ENCODE measurements at places on chromosomes 7 and 10.
A peak's percentile ranks its signal among the peaks of the same experiment; 100 is the strongest.

DNA sequence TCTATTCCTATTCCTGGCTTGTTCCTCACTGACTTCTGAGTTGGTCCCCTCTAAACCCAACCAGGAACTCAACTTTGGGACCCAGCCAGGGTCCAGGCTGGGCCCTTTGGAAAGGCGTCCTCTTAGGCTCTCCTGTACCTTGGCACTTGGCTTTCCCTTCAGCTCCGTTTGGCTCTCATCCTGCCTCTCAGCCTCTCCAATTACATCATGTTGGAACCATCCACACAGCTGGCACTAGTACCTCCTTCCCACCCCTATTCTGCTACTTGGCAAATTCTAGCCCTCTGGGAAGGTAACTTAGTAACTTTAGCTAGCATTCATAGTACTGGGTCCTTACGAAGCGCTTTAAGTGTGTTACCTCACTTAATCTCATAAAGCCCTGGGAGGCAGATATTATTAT is 205.3 kb upstream of the HABP2 start:
- DNase-seq: no peak

GRCh38 chr7:22043367-22043766 is 97.7 kb upstream of the CDCA7L start:
- DNase-seq: no peak

- DNase-seq: no peak
Observed at GRCh38 chr7:131827421-131827820, 271.0 kb upstream of the PODXL start.

- DNase-seq: peak; percentile 53
Observed at GRCh38 chr7:139753081-139753692, 24.6 kb downstream of the HIPK2 start.

- no peak for DNase-seq
Observed at GRCh38 chr10:25049966-25050365, 33.6 kb downstream of the THNSL1 start.

DNA sequence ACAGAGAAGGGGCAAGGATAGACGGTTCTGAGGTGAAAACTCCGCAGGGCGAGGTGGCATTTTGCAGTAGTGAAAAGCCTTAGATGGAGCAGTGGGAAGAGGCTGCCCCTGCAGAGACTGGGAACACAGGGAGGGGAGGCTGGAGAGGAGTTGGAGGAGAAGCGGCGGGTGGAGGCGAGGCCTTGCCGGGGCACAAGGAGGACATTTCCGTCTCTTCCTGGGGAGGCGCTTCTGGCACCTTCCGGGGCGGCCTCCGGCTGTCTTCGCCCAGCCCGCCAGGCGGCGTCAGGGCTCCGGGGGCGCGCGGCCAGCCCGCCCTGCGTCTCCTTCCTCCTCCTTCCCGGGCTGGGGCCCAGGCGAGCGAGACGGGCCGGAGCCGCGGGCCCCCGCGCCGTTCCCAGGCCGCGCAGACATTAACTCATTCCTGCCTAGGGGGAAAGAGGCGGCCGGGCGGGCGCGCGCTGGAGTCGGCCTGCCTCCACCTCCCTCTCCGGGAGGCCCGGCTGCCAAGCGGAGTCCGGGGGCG is 42.7 kb downstream of the LDB3 start:
- peak; percentile 93 for DNase-seq

- no peak for DNase-seq
Observed at GRCh38 chr10:10699427-10699826, 318.2 kb upstream of the CELF2 start.

DNA sequence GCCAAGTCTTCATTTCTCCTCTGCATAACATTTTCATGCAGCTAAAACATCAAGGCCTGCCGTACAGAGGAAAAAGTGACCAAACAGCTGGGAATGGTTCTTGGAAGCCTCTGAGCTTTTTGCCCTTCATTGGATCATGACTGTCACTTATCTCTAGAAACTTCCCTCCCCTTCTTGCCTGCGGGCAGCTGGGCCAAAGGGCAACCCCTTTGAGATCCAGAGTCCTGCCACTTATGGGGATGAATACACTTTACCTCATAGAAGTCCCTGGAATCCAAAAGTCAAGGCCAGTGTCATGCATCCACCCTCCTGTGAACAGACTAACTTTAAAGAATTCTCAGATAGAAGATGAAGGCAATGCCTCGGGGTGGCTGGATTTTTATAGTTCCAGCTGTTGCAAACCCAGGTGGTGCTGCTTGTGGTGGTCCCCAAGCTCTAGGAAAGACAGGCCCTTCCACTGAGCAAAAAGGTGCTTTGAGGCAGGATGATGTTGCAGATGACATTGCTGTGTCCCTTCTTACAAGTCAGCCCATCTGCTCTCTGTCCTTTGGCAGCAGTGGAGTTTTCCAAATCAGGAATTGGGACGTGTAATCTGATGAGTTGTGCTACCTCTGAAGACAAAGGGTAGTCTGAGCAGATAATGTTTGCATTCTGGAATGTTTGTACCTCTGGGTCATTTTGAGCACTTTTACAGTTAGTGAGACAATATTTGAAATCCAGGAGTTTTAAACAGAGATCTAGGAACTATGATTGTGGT is 64.2 kb downstream of the LRMDA start:
- DNase-seq: no peak

DNA sequence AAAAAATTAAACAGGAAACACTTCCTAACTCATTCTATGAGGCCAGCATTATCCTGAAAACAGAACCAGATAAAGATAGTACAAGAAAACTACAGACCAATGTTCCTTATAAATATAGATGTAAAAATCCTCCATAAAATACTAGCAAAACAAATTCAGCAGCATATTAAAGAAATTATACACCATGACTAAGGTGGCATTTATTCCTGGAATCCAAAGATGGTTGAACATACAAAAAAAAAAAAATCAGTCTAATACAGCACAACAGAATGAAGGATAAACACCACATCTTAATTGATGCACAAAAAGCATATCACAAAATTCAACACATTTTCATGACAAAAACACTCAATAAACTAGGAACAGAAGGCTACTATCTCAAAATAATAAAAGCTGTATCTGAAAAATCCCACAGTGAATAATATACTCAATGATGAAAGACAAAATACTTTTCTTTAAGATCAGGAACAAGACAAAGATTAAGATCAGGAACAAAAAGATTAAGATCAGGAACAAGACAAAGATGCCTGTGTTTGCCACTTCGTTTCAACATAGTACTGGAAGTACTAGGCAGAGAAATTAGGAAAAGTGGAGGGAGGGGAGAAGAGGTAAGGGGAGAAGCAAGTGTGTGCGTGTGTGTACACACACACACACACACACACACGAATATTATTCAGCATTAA is 95.6 kb downstream of the SNX13 start:
- DNase-seq: peak; percentile 7

DNA sequence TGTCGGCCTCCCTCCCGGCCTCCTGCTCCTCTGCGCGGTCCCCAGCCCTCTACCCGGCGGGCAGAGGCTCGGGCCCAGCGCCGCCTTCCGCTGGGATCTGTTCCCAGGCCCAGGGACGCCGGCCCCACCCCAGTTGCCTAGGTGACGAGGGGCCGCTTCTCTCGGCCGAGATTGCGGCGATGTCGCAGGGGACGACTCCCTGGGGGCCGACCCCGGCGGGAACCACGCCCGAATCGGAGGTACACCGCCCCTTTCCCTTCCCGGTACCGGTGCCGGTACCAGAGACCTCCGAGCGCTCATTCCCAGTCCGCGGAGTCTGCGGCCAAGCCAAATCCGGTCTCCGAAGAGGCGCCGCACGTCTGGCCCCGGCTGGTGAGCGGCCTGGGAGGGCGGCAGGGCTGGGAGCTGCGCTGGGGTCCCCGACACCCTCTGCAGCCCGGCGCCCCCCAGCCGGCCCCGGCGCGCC is at the start of gene CABCOCO1:
CABCOCO1 (plus strand) TSS at position 136 of the 466 bp plus-strand sequence; CDS start at position 180, 44 bp downstream.
- peak; percentile 67 for DNase-seq

- DNase-seq: no peak
Observed at GRCh38 chr7:27375958-27376357, 133.4 kb downstream of the EVX1 start.

DNA sequence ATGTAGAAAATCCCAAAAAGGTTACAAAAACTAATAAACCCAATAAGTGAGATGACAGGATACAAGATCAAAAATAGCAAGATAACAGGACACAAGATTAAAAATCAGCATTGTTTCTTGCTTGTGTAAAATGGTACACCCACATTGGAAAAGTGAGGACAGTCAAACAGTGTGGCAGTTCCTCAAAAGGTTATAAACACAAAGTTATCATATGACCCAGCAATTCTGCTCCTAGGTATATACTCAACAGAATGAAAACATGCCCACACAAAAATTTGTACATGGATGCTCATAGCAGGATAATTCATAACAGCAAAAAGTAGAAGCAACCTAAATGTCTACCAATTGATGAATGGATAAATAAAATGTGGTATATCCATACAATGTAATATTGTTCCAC is 105.8 kb downstream of the ARMH3 start:
- no peak for DNase-seq

DNA sequence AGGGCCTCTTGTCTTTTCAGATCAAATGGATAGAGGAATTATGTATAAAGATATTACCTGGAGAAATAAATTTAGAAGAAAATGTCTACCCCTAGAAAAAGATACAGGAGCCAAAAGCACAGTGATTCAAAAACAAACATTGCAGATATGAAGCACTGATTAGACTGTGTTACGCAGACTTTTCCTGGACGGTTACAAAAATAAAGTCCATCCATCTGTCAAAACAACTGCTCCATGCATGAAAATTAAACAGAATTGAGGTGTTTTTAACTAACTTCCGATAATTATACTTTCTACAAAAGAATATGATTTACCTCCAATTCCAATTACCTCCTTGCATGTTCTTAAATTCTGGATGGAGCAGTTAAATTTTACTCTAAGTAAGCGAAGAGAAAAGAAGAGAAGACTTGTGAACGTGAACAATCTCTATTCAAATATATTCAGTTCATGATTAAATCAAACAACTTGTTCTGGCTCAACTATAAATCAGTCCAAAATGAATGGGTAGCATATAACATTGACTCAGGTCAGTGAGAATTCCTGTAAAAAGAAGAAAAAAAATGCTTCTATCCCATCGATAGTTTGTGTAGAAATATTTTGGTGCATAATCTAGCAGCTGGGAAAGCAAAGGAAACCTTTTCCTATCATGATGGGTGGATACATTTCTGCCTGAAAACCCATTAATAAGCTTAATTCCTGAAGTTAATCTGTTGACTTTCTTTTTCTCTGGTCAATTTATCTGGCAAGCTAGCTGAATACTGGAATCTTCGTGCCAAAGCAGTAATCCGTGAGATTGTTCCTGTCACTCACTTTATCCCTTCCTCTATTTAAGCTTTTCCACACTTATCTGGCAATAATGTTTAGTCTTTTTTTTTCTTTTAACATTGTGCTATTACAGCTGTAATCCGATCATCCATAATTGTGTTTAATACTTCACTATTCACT is 80.4 kb downstream of the SEMA3A start:
- DNase-seq: no peak

DNA sequence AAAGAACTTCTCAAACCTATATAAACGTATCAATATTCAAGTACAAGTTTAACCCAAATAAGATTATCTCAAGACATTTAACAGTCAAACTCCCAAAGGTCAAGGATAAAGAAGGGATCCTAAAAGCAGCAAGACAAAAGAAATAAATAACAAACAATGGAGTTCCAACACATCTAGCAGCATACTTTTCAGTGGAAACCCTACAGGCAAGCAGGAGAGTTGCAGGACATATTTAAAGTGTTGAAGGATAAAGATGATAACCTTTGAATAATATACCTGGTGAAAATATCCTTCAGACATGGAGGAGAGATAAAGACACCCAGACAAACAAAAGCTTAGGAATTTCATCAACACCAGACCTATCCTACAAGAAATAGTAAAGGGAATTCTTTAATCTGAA is 82.8 kb downstream of the TES start:
- no peak for DNase-seq

- no peak for DNase-seq
Observed at GRCh38 chr7:15848901-15849300, 162.4 kb upstream of the MEOX2 start.

- no peak for DNase-seq
Observed at GRCh38 chr10:44956226-44956625, 3.4 kb upstream of the RASSF4 start.

GRCh38 chr7:14195079-14195478 is 205.6 kb upstream of the ETV1 start:
- DNase-seq: no peak

DNA sequence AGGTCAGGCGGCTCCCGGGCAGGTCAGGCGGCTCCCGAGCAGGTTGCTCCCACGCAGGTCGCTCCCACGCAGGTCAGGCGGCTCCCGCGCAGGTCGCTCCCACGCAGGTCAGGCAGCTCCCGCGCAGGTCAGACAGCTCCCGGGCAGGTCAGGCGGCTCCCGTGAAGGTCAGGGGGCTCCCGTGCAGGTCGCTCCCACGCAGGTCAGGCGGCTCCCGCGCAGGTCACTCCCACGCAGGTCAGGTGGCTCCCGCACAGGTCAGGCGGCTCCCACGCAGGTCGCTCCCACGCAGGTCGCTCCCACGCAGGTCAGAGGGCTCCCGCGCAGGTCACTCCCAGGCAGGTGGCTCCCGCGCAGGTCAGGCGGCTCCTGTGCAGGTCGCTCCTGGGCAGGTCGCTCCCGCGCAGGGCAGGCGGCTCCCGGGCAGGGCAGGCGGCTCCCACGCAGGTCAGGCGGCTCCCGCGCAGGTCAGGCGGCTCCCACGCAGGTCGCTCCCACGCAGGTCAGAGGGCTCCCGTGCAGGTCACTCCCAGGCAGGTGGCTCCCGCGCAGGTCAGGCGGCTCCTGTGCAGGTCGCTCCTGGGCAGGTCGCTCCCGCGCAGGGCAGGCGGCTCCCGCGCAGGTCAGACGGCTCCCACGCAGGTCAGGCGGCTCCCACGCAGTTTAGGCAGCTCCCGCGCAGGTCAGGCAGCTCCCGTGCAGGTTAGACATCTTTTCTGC is 30.7 kb downstream of the PTPRN2 start:
- DNase-seq: no peak

- no peak for DNase-seq
Observed at GRCh38 chr10:43094085-43094484, 17.2 kb downstream of the RET start.

DNA sequence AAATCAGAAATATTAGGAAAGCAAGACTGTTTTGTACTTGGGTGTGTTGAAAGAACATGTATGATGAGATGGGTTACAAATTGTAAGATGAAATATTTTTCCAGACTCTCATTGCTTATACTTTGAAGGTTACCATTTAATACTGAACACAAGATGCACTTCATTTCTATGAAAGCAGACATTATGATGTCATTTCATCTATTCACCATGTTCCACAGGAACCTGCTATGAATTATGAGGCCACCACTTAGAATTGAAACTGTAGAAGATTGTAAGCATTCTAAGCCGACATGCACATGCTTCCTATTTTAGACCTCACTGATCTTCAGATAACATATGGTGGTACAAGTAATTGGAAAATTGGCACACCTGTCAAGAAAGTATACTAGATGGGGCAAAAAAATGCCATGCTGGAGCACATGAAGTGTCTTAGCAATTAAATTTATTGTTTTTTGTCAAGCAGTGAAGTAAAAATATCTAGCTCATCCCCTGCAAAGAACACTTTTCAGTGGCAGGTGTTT is 195.0 kb downstream of the PHF14 start:
- no peak for DNase-seq

All from fibroblast of skin of right quadriceps (primary cell).